ENCODE measurements at places on chromosomes 11 and 22.

- DNase-seq, result peak; percentile 72
These were observed at the start of gene FBXO3 for GRCh38 chr11:33773987-33774735. Gene FBXO3, minus strand, starts transcription at chr11:33774520. Its CDS starts 23 bp downstream, at chr11:33774497.

GRCh38 chr11:127493330-127494022 is 492.9 kb upstream of the KIRREL3 start:
- peak; percentile 51 for DNase-seq

- no peak for DNase-seq
These were observed 189.0 kb upstream of the MPPED2 start for GRCh38 chr11:30775233-30775522.

- peak; percentile 33 for DNase-seq
These were observed 42.8 kb downstream of the ETS1 start for GRCh38 chr11:128544471-128545051.

GRCh38 chr11:3665336-3666022 is 5.7 kb downstream of the CHRNA10 start:
- no peak for DNase-seq

DNA sequence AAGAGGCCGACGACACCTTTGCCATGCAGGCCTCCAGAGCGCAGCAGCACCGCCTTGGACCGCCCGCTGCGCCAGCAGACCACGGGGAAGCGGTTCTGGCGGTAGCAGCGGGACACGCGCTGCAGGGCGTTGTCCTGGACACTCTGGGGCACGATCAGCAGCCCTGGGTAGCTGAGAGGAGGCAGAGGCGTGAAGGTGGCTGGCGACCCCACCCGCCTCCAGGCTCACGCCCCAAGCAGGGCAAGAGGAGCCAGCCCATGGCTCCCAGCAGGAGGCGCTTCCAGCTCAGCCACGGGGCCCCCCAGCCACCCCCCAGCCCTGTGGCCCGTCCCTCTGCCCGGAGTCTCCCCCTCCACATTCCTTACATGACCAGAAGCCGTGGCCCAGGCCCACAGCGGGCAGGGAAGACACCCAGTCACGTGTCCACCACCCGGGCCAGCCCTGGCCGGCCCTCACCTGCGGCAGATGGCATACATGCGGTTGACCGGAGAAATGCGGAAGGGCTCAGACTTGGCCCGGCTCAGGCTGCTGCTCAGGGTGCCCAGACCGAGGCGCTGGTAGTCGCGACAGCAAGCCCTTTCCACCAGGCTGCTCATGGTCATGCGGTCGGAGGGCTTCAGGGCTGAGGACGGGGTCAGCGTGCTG is 15.2 kb downstream of the SBF1 start:
- no peak for DNase-seq

- peak; percentile 47 for DNase-seq
These were observed 194.1 kb downstream of the IGLL1 start for GRCh38 chr22:23385678-23386631.

DNA sequence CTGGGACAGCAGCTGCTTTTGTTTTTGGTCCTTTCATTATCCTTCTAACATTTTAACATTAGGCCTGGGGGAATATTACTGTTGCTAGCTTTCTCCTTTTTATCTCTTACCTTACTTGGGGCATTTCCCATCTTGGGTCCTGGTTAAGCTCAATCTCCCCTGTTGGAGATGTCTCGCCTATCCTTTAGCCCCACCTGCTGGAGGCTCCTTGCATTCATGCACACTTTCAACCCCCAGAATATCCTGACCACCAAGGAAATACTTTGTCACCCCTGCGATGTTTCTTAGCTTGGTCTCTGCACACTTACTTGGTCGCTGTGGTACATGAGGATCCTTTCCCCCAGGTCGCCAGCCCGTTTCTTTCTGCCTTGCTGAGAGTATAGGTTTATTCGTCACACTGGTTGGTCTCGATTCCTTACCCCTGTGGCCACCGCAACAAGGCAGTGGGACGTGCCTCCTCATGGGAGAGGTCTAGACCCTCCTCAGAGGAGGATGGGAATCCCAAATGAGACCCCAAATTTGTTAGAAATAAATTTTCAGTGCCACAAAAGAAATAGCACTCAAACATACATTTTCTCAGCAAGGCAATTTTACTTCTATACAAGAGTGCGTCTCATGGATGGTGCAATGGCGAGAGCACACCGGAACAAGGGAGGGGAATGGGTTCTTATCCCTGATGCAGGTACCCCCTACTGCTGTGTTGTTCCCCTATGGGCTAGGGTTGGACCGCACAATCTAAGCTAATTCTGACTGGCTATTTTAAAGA is 5.4 kb upstream of the TXN2 start:
- no peak for DNase-seq

DNA sequence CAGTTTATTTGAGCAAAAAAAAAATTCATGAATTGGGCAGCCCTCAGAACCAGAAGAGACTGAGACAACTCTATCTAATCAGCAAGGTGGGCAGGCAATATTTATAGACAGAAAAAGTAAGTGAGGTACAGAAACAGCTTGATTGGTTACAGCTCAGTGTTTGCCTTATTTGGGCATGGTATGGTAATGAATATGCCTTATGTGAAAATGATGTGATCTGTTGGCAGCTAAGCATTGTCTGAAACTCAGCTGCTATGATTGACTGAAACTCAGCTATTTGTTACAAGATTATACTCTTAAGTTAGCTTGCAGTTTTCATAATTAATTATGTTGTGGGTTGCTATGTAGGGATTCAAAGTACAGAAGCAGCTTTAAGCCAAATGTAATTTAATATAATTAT is 127.6 kb downstream of the CNTN5 start:
- no peak for DNase-seq

- no peak for DNase-seq
These were observed 167.5 kb upstream of the NECTIN1 start for GRCh38 chr11:119896387-119897045.

DNA sequence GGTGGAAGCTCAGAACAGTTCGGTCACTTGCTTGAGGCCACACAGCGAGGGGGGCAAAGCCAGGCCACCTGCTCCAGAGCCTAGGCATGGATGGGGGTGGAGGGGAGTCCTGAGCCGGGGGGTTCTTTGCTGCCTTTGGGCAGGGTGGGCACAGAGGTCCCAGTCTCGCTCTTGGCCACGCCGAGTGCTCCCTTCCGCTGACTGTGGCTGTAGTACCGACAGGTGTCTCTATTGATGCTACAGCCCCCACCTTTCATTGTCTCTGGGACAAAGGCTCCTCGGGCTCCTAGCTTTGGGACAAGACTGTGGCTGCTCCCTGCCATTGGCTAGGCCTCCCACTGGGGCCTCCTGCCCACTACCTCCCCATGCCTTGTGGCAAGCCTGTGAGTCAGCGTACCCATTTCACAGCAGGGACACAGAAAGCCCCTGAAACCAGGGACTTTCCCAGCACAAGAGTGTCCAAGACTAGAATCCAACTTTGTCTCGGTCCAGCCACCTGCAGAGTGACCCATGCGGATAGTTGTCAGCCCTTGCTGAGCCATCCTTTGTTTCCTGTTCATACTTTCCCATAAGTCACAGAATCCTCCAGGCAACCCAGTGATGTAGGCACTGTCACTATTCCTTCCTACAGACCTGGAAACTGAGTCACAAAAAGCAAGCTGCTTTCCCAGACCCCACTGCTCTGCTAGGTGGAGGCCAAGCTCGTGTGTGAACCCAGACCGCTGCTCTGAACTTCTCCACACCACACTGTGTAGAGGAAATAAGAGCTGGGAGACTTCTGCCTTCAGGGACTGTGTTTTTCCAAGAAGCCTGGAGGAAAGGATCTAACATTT is 17.2 kb downstream of the MYEOV start:
- no peak for DNase-seq
